ENCODE measurements at places on chromosomes 7 and 10.

DNA sequence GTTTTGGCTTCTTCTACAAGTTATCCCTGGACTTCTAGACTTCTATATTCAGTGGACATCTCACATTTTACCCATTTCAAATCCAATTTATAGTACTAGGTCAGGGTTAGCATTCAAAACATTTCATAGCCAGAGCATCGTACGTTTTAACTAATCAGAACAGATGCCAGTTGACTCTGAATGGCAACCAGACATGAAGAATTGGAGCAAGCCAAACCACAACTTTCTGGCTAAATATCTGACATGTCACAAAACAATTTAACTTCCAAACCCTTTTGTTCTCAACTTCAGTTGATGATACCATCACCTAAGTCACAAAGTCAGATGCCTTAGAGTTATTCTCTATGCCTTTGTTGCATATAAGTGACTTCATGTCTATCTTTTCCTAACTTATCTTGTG, 1105.7 kb downstream of the XPNPEP1 start:
- no peak for DNase-seq

DNA sequence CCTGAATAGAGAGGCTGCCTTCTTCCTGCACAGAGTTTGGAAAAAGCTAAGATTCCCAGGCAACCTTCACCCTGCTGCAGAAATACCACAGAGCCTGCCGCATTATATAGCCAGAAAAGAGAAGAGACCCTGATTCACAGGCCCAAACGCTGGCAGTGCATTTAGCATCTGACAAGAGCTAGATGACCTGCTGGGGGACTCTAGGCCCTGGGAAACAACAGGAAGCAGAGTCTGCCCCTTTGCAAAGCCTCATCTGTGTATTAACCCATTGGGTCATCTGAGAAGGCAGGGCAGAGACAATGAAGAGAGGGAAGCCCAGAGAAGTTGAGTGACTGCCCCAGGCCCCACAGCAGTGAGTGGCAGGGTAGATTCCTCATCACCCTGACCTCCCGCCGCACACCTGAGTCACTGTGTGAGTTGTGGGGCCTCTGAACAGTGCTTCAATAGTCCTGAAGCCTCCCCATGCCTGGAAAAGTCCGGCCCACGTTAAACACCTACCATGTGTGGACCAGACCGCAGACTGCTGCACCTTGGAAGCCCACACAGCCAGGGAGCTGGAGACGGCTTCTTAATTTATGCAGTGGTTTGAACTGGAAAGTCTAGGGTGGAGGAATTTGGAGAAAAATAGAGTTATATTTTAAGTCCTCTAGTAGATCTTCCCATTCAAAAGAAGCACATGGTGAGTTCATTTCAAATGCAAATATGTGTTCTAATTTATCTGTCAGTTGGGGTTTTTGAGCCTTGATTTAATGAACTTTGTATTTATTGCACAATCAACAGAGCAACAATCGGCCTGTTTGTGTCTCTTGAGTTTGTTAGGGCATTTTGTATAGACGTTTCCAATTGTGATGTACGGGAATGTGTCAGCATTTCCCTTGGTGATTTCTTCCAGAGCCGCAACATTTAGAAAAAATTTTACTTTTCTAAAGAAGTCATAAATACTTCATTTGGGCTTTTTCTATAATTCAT, 80.4 kb upstream of the GPR26 start:
- DNase-seq, result no peak

DNA sequence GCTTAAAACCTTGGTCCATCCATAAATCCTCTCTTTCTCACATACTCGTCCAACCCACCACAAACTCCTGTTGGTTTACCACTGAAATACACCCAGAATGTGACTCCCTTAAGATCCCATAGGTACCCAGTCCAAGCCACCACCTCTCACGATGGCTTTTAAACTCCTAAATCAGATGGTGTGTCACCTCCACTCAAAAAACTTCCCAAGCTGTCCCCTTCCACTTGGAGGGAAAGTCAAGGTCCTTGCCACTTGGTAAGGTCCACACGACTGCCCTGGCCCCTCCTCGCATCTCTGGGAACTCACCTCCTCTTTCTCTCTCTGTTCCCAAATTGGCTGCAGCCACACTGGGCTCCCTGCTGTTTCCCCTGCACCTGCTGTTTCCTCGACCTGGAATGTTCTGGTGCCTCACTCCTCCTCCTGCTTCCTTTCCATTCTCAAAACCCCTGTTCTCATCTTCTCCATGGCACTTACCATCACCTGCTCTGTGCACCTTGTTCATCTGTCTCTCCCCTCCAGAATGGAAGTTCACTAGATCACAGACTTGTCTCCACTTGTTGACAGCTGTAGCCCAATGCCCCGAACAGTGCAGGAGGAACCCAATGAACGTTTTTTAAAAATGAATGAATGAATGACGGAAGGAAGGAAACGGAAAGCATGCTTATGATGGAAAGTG, 23.0 kb downstream of the ZFAND2A start:
- DNase-seq, result peak; percentile 35

DNA sequence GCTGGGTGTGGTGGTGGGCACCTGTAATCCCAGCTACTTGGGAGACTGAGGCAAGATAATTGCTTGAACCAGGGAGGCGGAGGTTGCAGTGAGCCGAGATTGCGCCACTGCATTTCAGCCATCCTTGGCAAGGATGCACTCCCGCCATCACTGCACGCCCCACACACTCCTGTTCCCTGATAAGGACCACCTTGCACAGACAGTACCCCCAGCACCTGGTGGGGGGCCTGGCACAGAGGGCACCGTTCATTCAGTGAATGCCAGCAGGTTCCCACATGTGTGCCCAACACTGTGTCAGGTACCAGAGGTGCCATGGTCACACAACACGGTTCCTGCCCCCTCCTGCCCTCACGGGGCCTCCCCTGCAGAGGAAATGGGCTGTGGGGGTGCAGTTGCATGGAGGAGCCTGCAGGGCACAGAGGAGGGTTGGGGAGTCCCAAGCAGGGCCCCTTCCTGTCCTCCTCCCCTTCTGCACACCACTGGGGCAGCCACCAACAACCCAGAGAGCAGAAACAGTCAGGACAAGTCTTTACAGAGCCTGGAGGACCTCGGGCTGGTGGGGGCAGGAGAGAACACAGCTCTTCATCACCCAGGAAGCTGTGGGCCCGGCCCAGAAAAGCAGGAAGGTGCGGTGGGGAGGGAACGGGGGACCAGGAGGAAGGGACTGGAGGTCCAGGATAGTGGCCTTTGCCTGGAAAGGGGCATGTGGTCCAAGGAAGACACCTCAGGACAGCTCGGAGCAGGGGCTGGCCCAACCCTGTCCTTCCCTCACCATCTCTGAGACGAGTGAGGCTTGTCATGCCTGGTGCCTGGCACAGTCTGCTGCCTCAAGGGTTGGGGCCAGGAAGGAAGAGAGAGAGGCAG, 7.1 kb downstream of the CRYGN start:
- DNase-seq, result no peak

GRCh38 chr7:8035647-8036518, 67.3 kb downstream of the GLCCI1 start:
- peak; percentile 29 for DNase-seq

DNA sequence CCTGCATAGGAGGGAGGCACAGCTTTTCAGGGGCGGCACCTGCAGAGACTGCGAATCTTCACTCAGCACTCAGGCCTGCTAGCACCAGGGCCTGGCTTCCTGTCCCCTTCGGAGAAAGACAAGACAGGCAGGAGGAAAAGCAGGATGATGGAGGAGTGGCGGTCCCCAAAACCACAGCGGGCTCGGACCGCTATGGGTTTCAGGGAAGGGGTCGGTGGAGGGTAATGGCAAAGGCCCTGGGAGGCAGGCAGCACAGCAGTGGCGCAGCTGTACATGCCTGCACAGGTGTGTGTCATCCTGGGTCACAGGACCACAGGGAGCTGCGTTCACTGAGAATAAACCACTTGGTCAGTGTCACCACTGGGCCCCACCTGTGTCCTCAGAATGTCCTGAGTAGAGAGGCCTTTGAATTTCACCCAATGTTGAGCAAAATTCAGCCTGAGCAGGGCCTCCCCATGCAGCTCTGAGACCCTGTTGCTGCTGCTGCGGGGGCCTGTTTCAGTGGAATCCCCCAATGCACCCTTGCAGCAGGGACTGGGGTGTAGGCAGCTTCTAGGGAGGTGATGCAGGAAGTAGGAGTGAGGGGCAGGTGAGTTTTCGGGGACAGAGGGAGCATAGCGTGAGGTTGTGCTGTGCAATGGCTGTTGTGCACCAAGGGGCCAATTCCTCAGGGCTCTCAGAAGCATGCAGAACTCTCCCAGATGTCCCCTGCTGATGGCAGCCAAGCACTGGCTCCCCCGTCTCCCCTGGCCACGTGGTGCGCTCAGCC, 90.6 kb upstream of the PPP2R2D start:
- DNase-seq, result no peak

DNA sequence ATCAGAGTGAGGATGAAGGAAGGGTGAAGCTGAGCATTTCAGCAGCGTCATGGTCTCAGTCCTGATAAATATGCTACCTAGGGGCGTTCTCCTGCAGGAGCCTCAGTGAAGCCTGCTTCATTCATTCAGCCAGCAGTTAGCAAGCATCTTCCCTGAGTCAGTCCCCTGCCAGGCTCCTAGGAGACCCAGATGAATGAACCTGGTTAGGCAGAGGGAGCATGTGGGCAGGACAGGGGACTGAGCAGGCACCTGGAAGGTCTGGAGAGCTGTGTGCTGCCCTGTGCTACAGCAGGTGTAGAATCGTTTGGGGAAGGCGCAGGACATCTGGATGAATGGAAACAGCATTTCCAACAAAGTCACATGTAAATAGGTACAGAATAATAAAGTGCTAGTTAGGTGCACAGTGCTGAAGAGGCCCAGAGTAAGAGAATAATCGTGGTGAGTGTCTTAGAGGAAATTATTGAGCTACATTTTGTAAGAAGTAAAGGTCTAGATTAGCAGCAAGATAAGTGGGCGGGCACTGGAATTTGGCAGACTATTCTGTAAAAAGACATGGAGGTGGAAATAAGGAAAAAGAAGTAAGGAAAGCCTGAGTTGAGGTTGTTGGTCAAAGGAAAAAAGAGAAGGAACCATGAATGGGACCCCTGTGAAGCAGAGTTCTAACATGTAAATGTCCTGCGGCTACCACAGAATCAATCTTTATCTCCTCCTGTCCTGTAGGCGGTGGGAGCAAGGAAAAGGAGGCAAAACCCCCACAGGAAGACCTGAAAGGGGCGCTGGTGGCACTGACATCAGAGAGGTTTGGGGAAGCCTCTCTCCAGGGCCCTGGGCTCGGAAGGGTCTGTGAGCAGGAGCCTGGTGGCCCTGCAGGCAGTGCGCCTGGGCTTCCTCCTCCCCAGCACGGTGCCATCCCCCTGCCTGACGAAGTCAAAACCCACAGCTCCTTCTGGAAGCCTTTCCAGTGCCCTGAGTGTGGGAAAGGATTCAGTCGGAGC, 12.0 kb downstream of the ZSCAN25 start:
- no peak for DNase-seq

- DNase-seq, result no peak
Observed at GRCh38 chr7:101838837-101839483, 21.5 kb downstream of the CUX1 start.

- DNase-seq, result no peak
Observed at GRCh38 chr7:37151741-37152413, 296.8 kb downstream of the ELMO1 start.

DNA sequence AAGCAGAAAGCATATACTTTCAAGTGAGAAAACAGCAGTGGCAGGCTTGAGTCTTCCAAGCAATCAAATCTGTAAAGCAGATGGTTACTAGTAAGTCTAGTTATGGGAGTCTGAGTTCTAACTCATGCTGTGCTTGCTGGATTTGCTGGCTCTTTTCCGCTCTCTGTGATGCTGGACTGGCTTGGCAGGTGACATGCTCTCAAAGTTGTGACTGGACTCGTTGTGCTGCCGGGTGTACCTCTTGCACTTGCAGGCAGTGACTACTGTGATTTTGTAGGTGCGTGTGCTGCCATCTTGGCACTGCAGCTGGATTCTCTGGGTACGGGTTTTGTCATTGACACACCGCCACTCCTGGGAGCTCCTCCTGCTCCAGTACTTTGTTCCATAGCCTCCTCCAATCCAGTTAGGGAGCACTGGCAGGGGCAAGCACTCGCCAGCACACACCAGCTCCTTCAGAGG, 3.1 kb downstream of the SOSTDC1 start:
- no peak for DNase-seq

- DNase-seq, result no peak
Observed at GRCh38 chr10:118394301-118395200, 52.4 kb upstream of the FAM204A start.

DNA sequence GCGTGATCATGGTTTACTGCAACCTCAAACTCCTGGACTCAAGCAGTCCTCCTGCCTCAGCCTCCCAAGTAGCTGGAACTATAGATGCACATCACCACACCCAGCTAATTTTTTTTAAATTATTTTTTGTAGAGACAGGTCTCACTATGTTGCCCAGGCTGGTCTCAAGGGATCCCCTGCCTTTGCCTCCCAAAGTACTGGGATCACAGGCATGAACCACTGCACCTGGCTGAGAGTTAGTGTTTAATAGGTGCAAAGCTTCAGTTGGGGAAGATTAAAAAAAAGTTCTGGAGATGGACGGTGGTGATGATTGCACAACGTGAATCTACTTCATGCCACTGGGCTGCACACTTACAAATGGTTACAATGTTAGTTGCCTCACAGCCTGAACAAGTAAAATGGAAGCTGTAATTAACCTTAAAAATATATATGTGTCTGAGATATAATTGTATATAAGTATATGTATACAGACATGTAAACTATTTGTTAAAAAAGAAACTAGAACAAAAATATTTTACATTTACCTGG, 106.4 kb upstream of the ZNF438 start:
- no peak for DNase-seq

DNA sequence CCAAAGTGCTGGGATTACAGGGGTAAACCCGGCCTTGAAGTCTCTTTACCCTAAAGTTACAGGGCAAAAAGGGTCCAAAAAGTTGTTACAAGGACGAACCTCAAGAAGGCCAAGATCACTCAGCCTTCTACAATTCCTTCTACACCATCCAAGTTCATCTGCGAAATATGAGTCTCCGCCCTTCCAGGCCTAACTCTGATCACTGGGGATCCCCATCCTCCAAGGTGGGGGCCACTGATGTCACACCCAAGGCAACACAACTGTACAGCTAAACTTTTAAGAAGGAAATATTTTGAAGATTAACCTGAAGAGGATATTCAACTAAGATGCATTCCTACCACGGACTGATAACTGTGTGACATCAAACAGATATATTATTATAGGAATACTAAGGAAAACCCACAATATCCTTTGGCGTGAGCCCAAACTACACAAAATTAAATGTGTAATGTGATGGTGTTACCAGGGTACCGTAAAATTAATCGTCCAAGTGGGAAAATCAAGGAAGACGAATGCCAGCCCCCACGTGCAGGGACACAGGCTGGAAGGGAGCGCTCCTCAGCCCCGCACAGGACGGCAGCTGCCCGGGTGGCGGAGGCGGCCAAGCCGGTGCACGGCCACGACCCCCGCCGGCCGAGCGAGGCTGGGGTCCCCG, 1.0 kb downstream of the PAXIP1 start:
- peak; percentile 43 for DNase-seq

GRCh38 chr10:31623466-31623865, 304.4 kb downstream of the ZEB1 start:
- no peak for DNase-seq

GRCh38 chr7:40969641-40970040, 733.2 kb downstream of the INHBA start:
- DNase-seq, result no peak

DNA sequence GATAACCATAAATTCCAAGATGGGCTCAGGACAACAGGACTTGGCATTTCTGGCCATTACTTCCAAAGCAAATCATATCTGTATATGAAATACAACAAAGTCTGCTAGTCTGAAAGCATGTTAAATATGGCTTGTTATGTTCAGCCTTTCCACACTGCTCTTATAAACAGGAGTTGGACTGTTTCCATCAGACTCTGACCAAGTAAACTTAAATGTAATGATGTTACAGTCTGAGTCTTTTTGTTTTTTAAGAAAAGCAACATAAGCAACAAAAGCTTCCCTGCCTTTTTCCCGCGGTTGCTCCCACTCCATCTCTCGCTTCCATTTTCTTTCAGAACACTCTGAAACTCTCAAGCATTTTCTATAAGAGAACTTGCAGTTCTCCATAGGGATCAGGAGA, 8.1 kb upstream of the CDCA7L start:
- no peak for DNase-seq
